NK-92 treated with Interleukin-12 subunit alpha and Interleukin-12 subunit beta, amount 100 ng/mL, for 24 hours (cell line): ENCODE measurements at places on chromosomes 1 and 21.

DNA sequence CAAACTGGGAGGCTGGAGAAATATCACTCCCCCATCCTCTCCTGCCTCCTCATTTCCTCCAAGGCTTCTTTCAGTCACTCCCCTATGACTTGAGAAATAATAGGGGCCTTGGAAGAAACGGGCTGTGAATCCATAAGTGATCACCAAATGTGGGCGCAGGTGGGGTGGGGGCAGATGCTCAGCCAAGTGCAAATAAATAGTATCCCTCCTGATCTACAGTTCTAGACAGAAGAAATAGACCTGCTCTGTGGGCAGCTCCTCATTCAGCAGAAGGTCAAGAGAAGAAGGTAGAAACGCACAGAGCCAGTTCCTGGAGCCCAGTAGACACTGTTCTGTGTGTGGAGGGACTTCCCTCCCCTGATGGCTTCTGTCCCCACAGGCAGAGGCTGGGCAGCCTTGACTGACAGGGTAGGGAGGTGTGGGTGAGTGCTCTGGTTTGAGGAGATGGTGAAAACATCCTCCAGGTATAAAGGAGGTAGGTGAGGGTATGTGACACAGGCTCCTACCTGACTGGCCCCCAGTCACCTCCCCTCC, 17.1 kb downstream of the PAX7 start:
- DNase-seq: no peak

- no peak for DNase-seq
Observed at GRCh38 chr1:183693521-183693920, 40.4 kb upstream of the APOBEC4 start.

- DNase-seq: no peak
Observed at GRCh38 chr21:44401386-44402160, 48.2 kb downstream of the TRPM2 start.

DNA sequence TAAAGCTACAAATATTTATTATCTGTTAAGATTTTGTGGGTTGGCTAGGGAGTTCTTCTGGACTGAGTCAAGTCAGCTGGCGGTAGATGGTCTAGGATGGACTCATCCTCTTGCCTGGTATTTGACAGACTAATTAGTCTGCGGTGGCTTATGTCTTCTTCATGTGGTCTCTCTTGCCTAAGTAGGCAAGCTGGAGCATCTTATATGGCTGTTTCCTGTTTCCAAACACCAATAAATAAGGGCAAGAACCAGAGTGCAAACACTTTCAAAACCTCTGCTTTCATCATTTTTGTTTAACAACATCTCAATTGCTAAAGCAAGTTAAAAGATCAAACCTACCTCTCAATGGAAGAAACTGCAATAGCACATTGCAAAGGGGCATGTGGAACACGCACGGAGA, 484.8 kb downstream of the PTPRC start:
- no peak for DNase-seq

DNA sequence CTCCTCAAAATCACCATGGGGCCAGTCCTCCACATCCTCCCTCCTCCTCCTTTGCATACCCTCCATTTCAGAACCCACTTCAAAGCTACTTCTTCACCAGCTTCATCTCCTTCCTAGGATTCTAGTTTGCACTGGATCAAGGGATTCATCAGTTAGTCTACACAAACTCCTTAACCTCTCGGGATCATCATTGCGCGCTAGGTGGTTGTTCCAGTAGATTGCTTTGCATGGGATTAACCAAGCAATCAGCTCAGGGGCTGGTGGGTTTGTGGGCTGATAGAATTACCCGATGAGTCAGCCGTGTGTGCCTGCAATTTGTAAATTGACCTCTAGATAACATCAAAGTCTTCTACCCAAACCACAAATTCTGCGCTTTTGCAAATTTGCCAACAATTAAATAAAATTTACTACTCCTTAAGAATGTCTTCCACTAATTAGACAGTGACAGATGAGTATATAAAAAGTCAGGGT, 7.7 kb downstream of the KANK4 start:
- DNase-seq: no peak

GRCh38 chr1:226123591-226124471, 61.3 kb downstream of the H3-3A start:
- no peak for DNase-seq

DNA sequence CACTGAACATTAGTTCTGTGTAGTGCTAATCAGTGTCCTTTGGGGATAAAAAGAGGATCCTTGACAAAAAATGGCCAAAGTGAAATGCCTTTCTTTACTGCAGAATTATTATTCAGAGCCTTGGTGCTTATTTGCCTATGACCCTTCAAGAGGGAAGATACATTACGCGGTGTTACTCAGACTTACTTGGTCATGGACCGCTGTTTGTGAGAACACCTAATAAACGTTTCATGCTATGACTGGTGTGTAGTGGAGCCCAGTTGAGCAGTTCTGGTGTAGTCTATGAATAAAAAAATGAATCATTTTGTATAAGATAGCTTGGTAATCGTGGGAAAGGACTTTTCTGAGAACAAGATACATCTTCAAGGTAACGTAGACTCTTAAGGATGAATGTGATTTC, 8.3 kb downstream of the NFYC start:
- DNase-seq: no peak

DNA sequence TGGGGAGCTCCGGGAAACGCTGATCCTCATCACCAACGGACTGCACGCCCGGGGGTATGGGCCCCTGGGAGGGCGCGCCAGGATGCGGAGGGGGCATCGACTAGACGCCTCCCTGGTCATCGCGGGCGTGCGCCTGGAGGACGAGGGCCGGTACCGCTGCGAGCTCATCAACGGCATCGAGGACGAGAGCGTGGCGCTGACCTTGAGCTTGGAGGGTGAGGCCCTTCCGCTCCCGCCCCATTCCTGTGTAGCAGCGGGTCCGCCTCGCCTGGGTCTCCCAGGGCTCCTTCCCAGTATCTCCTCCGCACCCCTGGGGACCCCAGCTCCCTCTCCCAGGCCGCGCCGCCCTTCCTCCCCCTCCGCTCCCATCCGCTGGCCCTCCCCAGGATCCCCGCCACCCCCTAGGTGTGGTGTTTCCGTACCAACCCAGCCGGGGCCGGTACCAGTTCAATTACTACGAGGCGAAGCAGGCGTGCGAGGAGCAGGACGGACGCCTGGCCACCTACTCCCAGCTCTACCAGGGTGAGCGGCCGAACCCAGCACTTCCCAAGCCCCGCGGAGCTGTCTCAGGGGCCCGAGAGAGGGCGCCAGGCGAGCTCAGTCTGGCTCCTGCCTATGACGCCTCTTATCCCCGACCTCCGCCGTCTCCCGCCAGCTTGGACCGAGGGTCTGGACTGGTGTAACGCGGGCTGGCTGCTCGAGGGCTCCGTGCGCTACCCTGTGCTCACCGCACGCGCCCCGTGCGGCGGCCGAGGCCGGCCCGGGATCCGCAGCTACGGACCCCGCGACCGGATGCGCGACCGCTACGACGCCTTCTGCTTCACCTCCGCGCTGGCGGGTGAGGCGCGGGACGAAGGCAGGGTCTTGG, 5.0 kb downstream of the HAPLN2 start:
- no peak for DNase-seq

- no peak for DNase-seq
Observed at GRCh38 chr1:204405988-204406387, 5.6 kb downstream of the PPP1R15B start.

DNA sequence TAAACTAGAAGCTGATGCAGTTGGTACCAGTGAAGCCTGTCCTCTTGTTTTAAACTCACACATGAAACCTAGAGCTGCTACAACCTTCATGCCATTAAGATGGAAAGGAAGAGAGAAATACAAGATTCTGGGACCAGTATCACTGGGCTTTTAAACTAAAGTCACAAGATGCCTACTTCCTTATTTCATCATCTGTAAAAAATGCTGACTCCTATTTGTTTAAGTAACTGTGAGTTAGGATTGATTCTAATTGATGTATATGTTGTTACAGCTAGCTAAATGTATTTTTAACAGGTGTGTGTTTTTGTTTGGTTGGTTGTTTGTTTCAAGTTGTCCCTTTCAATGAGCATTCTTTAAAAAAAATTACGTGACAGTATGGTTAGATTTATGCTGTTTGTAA, 833.3 kb upstream of the PRMT6 start:
- no peak for DNase-seq

DNA sequence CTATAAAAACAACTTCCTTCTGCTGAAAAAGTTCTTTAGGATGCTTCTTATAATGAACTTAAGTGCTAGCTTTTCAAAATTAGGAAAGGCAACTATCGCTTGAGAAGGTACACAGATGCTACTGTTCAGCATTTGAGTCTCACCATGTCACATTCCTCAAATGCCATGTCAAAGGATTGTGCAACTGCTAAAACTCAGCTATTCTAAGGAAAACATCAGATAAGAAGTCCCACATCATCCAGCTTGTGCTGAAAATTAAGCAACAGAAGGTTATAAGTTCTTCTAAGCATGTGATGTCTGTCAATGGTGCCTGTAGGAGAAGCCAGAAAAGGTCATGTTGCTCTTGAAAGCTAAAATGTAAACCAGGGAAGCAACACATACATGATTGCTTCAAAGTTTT, 36.5 kb downstream of the MCOLN2 start:
- no peak for DNase-seq

DNA sequence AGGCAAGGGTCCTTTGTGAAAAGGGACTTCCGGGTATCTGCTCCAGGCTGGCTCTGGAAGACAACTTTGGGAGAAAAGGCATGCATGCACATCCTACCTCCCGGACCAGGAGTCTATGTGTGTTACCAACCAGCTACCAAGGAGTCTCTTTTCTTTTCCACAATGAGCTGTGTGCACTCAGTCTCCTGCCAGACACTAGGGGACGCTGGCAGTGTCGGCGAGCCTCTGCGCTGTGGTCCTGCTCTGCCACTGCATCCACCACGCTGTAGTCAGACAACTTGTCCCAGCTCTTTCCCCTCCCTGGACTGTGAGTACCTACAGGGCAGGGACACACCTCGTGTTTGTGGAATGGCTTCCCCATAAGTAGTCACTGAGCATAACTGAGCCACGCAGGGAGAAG, 5.1 kb upstream of the SSR2 start:
- DNase-seq: no peak

- no peak for DNase-seq
Observed at GRCh38 chr21:45499970-45500577, 42.2 kb downstream of the SLC19A1 start.

- no peak for DNase-seq
Observed at GRCh38 chr21:40047993-40048730, 180.9 kb downstream of the PCP4 start.

DNA sequence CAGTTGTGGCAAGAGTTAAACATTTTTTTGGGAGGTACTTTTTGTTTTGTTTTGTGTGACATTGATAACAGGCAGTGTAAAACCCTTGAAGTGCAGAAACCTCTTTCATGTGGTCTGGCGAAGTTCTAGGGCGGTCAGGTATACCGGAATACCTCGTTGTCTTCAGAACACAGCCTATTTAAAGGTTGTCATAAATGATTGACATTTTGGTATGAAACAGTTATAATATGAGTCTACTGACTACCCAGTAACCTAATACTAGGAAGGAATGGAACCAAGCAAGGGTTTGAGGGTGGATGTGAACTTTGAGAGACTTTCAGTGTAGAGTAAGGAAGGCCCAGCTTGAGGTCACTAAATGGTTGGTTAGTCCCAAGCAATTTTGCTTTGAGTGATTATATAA, 40.5 kb downstream of the PATJ start:
- DNase-seq: no peak

DNA sequence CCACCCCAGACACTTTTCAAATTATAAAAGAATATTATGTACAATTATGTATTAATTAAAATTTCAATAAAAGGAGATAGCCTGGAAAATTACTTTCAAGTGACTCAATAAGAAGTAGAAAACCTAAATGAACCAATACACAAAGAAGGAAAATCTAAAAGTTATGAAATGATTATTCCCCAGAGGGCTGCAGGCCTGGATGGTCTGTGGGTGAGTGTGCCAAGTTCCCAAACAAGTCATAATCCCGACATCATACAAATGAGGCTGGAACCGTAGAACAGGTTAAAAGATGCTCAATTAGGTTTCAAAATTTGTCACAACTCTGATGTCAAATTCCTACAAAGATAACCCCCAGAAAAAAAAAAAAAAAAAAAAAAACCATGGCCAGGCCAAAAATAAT, 12.7 kb downstream of the SPATC1L start:
- no peak for DNase-seq

DNA sequence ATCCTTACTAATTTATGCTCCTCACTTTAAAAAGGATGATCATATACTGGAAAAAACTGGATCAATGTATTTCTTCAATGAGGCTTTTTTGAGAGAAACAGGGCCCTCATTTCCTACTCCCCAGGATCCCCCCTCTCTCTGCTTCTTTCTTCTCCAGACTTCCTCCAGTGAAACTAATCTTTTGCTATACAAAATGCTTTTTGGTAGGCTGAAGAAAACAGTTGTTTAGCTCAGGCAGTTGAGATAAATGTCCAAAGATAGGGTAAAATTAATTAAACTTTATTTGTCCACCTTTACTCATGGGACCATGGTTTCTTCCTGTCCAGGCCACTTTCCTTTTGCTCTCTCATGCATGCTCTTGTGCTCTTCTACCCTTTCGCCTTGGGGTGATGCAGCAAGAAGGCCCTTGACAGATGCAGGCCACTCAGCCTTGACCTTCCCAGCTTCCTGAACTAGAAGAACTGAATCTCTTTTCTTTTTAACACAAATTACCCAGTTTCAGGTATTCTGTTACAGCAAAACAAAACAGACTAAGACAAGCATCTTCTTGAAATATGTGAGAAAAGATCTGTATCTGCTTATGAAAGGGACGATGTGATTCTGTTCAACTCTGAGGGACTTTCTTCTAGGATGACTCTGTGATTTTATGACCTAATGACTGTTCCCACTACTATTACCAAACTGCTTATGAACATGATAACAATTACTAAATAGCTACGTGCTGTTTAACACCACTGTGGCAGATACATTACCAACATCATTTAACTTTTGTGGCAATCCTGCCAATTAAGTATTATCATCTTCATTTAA, 63.7 kb downstream of the NVL start:
- no peak for DNase-seq

GRCh38 chr1:212286556-212287131, 1.4 kb downstream of the PPP2R5A start:
- DNase-seq: no peak

GRCh38 chr1:208326033-208326432, 81.8 kb upstream of the PLXNA2 start:
- DNase-seq: no peak

DNA sequence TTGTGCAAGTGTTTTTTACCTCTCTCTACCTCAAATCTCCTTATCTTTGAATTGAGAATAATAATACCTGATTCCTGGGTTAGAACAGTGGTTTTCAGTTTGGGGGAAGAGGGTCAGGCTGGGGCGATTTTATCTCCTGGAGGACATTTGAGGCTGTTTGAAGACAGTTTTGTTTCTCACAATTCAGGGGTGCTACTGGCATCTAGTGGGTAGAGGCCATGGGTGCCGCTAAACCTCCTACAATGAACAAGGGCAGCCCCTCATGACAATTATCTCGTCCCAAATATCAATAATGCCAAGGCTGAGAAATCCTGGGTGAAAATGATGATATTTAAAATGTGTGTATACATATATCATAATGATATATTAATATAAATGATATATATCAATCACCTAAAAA, 139.1 kb upstream of the USH2A start:
- no peak for DNase-seq

- peak; percentile 9 for DNase-seq
Observed at GRCh38 chr21:25708467-25709065, 26.1 kb downstream of the ATP5PF start.

- DNase-seq: no peak
Observed at GRCh38 chr1:244344001-244344400, 107.7 kb downstream of the ADSS2 start.
